ENCODE measurements at places on chromosomes 1 and 21.

DNA sequence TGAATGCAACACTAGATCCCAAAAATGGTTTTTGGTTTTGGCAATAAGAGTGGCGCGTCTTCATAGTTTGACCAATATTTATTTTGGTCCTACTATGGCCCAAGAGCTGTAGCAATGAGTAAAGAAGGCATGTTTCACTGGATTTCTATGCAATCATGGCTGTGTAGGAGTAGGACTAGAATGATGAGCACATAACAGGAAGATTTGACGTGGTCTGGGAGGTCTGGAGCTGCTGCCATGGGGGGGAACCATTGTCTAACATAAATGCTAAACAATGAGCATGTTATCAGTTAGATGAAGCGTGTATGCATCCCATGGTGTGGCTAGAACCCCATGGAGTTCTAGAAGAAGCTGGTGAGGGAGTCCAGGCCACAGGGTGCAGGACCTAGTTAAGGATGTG is 38.3 kb downstream of the OLIG1 start:
- DNase-seq: no peak

GRCh38 chr1:208240662-208241355 is 3.4 kb downstream of the PLXNA2 start:
- no peak for DNase-seq

DNA sequence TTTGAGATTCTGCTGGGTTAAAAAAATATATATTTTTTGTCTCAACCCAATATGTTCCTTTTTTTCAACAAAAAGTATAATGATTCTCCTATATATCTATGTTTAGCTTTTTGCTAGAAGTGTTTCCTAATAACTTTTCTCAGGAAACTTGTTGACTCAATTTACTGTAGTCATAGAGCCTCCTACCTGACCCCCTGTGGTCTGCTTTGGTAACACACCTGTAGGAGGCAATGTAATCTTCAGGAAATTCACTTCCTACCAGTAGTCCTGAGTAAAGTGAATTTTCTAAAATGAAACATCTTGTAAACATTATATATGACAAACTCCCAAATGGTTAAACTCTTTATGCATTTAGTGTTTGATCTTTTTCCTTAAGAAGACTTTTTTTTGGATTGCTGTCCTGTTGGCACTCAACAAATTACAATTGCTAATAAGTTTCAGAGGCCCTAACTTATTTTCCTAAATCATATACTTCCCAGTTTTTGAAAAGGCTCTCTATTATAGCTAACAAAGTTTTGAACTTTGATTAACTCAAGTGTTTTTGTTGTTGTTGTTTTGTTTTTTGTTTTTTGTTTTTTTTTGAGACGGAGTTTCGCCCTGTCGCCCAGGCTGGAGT is 118.3 kb downstream of the OLFML2B start:
- no peak for DNase-seq

DNA sequence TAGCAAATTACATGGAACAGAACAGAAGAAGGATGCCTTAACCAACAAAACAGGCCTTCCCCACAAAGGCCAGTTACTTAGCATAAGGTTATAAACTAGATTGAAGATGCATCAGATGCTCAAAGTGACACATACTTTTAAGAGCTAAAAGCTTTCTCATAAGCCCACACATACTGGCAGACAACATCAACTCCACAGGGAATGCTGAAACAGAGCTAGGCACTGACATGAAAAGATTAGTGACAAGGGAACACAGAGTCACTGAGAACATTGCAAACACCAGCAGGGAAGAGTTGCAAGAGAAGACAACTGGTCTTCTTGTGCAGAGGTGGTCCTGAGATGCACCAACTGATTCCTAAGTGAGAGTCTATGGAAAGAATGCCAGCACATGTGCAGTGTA is 6.9 kb downstream of the TTC13 start:
- no peak for DNase-seq

DNA sequence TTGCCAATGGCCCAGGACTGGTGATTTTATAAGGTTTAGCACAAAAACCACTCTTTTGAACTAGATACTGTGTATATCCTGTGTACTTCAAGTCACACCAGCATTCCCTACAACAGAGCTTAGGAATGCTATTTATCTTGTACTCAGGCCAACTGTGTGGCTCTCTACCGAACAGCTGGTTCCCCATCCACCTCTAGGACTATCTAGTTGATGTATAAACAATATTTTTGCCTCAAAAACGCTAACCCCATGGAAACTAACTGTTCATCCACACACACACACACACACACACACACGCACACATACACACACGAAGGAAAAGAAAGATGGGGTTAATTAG is 28.7 kb upstream of the SLC45A3 start:
- no peak for DNase-seq

Measured in esophagus squamous epithelium (tissue), 5 donors.